Stimulated activated CD4-positive, alpha-beta T cell treated with anti-CD3 and anti-CD28 coated beads, Interleukin-12 subunit alpha, Interleukin-12 subunit beta, amount 100 ng/mL, for 24 hours (primary cell): ENCODE measurements at places on chromosomes 6 and 20.
A peak's percentile ranks its signal among the peaks of the same experiment; 100 is the strongest.

DNA sequence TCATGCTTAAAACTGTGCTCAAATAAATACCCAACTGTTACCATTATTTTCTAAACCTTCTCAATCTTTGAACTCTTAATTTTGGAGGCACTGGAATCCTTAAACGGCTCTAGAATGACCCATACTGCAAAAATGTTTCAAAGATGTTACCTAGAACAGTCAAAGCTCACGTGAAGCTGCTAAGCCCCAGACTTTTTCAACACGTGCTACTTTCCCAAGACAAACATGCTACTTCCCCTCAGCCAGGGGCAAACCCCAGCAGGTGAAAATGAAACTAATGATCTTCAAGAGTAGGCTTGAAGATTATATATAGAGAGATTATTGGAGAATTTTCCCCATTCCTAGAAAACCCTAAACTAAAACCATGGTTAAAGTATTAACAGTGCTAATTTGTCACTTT is 28.1 kb downstream of the HUS1B start:
- no peak for DNase-seq

DNA sequence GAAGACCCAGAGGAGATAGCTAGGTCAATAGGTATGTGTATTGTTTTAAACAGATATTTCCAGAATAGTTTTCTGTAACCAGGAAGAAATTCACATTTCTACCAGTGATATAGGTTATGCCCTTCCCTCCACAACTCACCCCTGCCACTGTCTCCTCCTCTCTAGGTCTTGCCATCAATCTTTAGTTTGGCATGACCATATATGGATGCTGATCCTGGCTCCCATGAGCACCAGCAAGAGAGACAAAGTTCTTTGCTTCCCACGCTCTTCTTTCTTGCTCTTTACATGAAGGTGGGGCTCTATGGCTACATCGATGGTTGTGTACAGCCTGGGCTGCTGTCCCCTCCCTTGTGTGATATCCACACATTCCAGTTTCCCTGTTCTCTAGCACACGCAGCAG is 459.4 kb upstream of the ID4 start:
- DNase-seq: no peak

DNA sequence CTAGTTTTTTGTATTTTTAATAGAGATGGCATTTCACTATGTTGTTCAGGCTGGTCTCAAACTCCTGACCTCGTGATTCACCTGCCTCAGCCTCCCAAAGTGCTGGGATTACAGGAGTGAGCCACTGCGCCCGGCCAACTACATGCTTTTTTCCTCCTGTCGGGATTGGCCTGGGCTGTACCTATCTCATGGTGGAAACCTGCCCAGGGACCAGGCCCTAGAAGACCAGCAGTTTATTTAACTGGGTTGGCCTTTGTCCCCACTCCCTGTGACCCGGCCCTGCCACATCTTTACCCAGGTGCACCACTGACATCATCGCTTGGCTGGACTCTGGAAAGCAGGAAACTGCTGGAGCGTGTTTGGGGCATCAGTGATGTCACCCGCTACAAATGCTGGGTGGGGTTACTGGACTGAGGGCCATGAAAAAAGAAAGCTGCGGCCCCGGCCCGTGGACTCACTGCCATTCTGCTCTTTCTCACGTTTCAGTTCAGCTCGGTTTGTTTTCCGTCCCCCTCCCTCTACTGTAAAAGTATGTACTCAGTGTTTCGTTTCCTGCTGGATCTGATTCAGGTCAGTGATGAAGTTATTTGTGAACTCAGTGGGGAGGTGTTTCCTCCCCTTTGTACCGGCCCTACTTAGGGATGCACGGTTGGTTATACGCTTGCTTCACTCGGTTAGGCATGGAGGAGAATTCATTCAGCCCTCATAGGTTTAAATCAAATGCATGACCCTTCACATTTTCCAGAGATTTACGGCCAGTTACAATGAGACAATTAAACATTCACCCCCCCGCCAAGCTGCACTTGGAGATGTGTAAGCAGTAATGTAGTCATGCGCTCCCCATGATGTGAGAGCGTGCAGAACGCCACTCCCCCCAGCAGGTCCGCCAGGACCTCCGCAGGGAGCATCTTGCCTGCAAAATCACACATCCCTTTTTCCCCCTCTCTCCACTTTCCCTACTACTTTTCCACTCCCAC is 179.3 kb downstream of the MTHFD1L start:
- DNase-seq: no peak

DNA sequence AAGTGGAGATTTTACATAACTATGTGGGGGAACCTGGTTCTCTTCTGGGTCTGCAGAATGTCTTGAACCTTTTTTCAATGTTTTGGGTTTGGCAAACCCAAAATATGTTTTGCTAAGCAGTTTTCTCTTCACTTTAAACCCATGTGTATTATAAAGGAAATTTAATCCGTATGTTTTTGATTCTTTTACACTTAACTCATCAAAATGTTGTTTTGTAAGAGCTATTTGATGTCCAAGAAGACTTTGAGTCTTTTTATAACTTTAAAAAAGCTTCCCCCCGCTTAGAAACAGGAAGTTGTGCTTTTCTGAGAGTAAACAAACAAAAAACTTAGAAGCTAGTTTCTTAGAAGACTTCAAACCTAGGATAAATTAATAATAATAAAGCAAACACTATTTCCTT is 81.9 kb upstream of the CEP162 start:
- DNase-seq: no peak

GRCh38 chr6:79330704-79331103 is 96.2 kb upstream of the HMGN3 start:
- DNase-seq: no peak

DNA sequence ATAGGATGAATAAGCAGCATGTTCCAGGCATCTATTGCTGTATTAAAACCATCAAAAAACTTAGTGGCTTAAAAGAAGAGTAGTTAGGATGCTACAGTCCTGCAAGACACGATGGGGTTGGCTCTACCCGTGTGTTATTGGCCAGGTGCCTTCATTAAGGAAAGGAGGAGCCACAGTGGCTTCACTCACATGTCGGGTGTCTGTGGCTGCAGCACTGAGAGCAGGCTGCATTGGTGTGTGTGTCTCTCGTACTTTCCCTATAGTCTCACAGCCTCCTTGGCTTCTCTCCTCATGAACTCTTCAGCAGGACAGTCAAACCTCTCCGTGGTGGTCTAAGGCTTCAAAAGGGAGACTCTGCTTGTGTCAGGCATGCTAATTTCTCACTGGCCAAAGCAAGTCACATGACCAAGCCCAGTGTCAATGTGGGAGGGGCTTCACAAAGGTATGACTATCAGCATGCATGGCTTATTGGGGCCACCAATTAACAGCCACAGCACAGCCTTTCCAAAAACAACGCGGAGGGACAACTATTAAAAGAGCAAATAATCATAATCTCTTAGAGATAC is 402.8 kb downstream of the KIF16B start:
- no peak for DNase-seq

DNA sequence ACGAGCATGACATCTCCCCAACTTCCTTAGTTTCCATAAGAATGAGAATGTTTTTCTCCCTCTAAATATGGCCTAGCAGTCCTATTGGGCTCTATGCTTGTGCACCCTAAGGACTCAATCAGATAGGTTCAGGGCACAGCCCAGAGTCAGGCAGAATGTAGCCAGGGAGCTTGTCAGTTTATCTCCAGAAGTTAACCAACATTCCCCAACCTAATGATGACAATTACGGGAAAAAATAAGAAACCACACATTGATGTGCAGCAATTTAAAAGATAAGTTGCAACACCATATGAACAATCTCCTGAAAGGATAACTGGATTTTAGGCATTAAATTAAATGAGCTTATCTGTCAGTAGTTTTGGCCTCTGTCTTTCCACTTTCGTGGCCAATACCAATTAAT is 71.1 kb downstream of the HDDC2 start:
- DNase-seq: no peak

GRCh38 chr20:20611167-20611566 is 101.3 kb downstream of the RALGAPA2 start:
- DNase-seq: no peak

GRCh38 chr6:1387876-1388629 is 1.3 kb upstream of the FOXF2 start:
- DNase-seq: no peak

DNA sequence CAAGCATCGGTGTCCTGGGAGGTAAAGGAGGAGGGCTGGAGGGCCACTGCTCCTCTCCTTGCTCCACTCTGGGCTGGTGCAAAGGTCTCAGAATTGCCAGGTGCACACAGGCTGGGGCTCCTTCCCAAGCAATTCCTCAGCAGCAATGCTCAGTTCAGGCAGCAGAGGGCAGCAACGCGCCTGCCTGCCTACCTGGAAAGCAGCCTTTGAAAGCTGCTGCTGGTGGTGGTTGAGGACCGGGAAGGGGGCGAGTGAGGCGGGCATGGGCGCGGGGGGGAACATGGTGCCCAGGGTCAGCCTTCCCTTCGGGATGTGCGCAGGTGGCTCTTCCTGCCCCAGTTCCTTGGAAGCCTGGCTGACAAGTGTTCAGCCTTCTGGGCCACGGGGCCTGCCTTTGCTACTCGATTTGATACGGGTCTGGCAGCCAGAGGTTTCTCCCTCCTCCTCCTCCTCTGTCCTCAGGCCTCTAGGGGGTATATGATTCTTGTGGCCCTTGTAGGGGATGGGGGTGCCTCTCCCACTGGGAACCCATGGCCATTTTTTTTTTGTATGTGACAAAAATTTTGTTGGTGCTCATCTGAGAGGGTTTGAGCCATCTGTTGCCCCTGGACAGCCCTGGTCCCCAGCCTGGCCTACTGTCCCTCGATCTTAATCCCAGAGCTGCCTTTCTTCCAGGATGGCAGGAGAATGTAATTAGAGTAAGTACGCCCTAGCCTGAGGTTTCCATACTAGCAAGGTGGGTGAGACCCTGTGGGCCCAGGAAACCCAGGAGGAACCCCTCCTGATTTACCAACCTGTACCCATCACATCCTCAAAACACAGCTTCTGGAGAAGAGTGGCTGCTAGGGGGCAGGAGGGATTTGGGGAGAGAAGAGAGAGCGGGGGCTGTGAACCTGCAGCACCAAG is 20.1 kb downstream of the MRPS18A start:
- peak; percentile 89 for DNase-seq

DNA sequence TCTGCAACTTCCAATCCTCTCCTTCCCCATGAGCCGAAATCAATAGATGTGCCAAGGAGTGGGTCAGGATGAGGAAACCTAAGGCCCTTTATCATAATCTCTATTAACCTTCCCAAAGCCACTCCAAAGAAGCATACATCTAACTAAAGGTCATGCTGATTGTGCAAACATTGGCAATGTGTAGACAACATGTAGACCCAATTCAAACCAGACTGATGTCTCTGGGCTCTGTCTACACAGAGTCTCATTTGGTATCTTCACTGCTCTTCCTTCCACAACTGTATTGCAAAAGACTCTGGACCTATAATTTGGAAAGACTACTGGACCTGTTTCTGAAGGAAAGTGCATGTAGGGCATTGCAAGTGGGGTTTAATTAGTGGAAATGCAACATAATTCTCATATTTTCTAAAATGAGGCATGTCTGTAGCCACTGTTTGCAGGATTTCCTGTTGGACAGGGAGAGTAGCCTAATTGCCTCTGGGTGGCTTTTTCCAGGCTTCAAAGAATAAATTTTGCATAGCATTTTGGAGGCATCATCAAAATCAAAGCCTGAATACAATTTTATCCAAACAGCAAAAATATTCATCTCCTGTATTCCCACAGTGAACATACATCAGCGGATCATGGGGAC is 35.0 kb upstream of the MLIP start:
- DNase-seq: no peak

- DNase-seq: no peak
Measured at GRCh38 chr6:46756469-46757213, 9.9 kb downstream of the ANKRD66 start.

GRCh38 chr6:85464260-85464644 is 14.4 kb downstream of the NT5E start:
- no peak for DNase-seq

DNA sequence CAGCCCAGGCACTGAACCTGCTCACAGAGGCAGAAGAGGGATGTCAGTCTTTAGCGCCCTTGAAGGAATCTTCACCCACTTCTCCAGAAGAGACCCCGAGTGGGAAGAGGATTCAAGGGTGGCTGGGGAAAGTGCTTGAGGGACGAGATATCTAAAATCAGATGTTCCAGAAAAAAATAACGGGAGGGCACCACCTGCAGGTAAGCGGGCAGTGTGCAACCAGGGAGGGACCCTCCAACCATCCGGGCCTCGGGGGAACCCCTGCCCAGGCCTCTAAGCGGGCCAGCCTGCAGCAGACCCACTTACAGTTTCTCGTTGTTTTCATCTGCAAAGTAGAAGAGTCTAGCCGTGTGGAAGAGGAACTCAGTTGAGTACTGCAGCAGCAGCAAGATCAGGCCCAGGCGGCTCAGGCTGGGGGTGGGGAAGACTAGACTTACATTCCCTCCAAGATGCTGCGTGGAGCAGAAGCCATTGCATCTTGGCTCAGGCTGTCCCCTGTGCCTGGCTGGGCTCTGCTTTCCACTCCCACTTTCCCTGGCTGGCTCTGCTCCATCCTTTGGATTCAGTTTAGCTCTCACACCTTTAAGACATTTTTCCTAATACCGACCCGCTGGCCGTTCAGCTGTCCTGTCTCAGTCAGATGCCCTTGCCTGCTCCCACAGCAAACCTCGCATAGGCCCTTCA is 71.0 kb downstream of the TRAM2 start:
- DNase-seq: no peak

- no peak for DNase-seq
Measured at GRCh38 chr6:144349690-144350527, 64.8 kb downstream of the UTRN start.

- DNase-seq: no peak
Measured at GRCh38 chr20:47055699-47056369, 161.2 kb downstream of the EYA2 start.

GRCh38 chr6:144655376-144655775 is 370.2 kb downstream of the UTRN start:
- DNase-seq: no peak

- no peak for DNase-seq
Measured at GRCh38 chr20:47861116-47861515, 75.8 kb upstream of the SULF2 start.

GRCh38 chr20:9441948-9442347 is 72.4 kb upstream of the LAMP5 start:
- no peak for DNase-seq

GRCh38 chr6:89372506-89372901 is 20.0 kb upstream of the UBE2J1 start:
- no peak for DNase-seq
